Bronchial smooth muscle cell (primary cell): ENCODE measurements at places on chromosomes 3 and 15. TPM values are rescaled to one million over a fixed set of nuclear protein-coding genes. Genes with fewer than 3 reads are reported as not detected.

The SUCLG2 gene
- total RNA-seq = 44.8 and 80.5 TPM in 2 replicates

The GOLGA8K gene
- 0.16 and 0.17 TPM in 2 replicates for total RNA-seq

The IGSF10 gene
- total RNA-seq = 0.94 and 2.0 TPM in 2 replicates

The GRAMD1C gene
- 4.9 and 6.8 TPM in 2 replicates for total RNA-seq

The TM6SF1 gene
- 1.9 and 2.0 TPM in 2 replicates for total RNA-seq

The FETUB gene
- total RNA-seq = not detected in 2 replicates

The A4GNT gene
- not detected in 2 replicates for total RNA-seq

The DPPA4 gene
- not detected in 2 replicates for total RNA-seq

The CLCN2 gene
- total RNA-seq = 3.5 and 4.6 TPM in 2 replicates

The HTR3C gene
- not detected in 2 replicates for total RNA-seq
